IPS DF 6.9 (cell line): ENCODE measurements at places on chromosomes 3 and 15.

DNA sequence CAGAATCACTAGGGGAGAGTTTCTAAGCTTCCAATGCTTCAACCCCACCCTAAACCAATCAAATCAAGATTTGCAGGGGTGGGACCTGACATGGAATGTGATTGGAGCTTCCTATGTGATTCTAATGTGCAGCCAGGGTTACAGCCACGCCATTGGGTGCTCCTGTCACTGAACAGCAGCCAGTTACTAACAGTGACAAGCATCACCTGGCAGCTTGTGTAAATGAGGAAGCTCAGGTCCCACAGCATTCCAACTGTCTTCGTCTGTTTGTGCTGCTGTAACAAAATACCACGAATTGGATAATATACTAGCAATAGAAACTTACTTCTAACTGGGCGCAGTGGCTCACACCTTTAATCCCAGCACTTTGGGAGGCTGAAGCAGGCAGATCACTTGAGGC lies 294.9 kb downstream of the SHQ1 start:
- DNase-seq = no peak

DNA sequence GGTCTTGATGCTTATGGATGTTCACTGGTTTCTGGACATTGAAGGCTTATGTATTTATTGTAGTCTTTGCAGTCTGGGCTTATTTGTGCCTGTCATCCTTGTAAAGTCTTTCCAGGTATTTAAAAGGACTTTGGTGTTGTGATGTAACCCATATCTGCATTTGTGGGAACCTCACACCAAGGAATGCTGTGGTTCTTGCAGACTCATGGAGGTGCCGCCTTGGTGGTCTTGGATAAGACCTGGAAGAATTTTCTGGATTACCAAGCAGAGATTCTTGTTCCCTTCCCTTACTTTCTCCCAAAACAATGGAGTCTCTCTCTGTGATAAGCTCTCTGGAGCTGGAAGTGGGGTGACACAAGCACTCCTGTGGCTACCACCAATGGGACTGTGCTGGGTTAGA lies 363.5 kb upstream of the NECTIN3 start:
- no peak for DNase-seq

DNA sequence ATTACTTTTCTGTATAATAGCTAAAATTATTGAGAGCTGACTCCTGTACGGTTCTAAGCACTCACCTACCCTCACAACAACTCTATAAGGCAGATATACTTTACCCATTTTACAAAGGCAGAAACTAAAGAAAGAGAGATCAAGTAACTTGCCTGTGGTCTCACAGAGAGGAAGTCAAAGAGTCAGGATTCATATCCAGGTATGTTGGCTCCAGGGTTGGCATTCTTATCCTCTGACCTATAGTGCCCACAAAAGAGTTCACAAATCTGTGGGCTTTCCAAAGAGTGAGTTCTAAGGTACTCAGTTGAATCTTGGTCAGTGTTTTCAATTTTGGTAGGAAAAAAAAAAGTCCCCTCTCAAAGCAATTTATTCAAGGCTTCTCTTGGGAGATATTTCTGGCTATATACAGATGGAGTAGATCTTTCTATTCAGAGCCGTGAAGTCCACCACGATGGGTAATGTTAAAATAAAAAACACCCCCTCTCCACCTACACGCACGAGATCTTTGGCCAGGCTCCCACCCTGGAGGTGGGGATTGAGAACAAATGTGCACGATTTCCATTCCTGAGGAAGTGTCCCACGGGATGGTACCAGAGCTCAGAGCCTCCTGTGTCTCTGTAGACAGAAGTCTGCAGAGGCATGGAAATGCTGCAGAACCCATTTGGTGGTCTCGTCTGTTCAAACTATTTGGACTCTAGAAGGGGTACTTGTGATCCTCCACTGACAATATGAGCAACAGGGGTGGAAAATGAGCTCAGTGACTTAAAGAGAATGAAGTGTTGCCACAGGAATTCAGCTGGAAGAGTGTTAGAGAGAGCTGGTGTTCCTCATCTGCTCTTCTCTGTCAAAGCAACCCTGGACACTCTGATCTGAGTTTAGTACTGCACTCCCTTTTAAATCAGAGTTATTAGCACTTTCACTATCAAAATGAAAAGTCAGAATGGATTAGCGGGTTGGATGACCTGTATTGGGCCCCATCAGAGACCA lies 212.1 kb upstream of the EIF1B start:
- no peak for DNase-seq

- DNase-seq = no peak
These were observed 108.1 kb downstream of the KLF13 start for GRCh38 chr15:31434588-31435260.

DNA sequence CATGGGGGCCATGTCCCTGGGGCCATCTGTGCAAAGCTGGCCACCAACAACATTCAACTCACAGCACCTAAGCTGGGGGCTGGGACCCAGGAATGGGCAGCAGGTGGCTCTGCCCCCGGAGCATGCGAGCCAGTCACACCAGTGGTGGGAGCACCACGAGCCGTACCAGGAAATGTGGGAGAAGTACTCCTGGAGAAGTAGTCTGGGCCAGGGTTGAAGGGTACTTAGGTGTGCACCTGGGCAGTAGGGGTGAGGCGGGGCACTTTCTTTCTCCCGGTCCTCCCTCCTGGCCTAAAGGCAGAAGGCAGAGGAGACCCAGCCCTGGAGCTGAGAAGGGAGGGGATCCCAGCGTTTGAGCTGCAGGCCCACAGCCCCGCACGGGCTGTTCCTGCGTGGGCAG lies 94.2 kb downstream of the PLXNA1 start:
- no peak for DNase-seq
